Astrocyte (in vitro differentiated cells and primary cell): ENCODE measurements at places on chromosomes 7 and 10. TPM values are rescaled to one million over a fixed set of nuclear protein-coding genes. Genes with fewer than 3 reads are reported as not detected.

Gene SEPHS1
- 48.0 and 57.0 TPM in 2 replicates for total RNA-seq

DNA sequence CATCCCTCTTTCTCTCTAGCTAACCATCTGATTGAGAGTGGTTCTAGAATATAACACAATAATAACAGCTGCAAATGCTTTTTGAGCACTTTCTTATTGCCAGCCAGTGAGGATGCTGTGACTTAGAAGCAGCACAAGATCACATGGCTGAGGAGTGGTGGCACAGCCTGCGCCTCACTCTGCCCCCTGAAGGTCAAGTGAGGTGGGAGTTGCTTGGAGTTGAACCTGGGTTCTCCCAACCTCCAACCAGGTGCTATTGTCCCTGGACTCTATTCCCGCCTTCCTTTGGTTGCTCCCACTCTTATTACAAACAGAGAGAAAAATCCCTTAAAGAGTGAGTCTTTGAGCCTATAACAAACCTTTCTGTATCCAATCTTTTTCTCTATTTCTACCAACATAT, 280.3 kb upstream of the PODXL start:
- no peak for DNase-seq
- no peaks in the 10 kb centered on the region for H3K4me1 ChIP-seq
- H3K36me3 ChIP-seq = no peaks in the 10 kb centered on the region
- H3K4me3 ChIP-seq = no peak overlapping the region

Gene NAT16
- 0.16 TPM in 1 of 2 replicates, not detected in the other for total RNA-seq

Gene STYXL1
- 45.3 and 46.2 TPM in 2 replicates for total RNA-seq

Gene COL28A1
- total RNA-seq = 0.11 TPM in 1 of 2 replicates, not detected in the other

- H3K4me1 ChIP-seq = peaks cover 4% of the 10 kb centered on the region
- peak overlapping the region; percentile 95 for H3K27ac ChIP-seq
- DNase-seq = peak; percentile 28
- no peaks in the 10 kb centered on the region for H3K27me3 ChIP-seq
- H3K36me3 ChIP-seq = no peaks in the 10 kb centered on the region
These were observed 711 bp downstream of the NAMPT start for GRCh38 chr7:106283831-106284713.

- H3K27ac ChIP-seq = no peak overlapping the region
- H3K27me3 ChIP-seq = no peaks in the 10 kb centered on the region
- DNase-seq = no peak
- H3K36me3 ChIP-seq = peaks cover 3% of the 10 kb centered on the region
- H3K4me1 ChIP-seq = peaks cover 58% of the 10 kb centered on the region
These were observed 2.7 kb downstream of the BAG3 start for GRCh38 chr10:119653916-119654315.

DNA sequence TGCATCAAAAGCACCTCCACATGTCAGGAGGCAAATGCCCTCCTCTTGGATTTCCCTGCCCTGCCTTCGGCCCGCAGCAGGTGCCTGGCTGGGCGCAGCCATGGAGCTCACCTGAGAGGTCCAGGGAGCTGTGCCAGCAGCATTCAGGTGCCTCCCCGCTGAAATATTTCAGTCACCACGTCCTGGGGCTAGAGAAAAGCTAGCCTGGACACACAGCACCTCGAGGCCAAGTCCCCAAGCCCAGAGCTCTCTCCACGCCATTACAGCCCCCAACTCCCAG, 102.7 kb downstream of the MAD1L1 start:
- H3K4me3 ChIP-seq = no peak overlapping the region
- H3K4me1 ChIP-seq = no peaks in the 10 kb centered on the region
- no peaks in the 10 kb centered on the region for H3K36me3 ChIP-seq
